ENCODE measurements at places on chromosomes 5 and 9. TPM values are rescaled to one million over a fixed set of nuclear protein-coding genes. Genes with fewer than 3 reads are reported as not detected.

DNA sequence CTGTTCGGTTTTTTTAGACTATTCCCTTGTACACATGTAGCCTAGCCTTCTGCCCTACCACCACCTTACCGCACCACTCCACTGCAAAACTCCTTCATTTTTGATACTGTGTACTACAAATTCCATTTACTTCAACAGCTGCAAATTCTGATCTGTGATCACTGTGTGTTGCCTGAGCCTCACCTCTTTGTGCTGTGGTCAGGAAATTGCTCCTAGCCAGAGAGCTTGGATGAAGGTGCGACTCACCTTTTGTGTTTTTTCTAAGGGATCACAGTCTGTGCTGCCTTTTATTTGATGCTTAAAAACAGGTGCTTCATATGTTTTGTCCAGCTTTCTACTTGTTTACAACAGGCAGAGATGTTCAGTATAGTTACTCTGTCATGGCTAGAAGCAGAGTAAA is 31.5 kb downstream of the CSNK1G3 start:
- H3K4me3 ChIP-seq, result no peak overlapping the region
- H3K4me1 ChIP-seq, result no peaks in the 10 kb centered on the region
- no peaks in the 10 kb centered on the region for H3K36me3 ChIP-seq
- no peak for DNase-seq
- no peak overlapping the region for H3K27ac ChIP-seq

C6 gene
- 0.69 TPM for total RNA-seq

GRCh38 chr5:10243660-10244240 is 5.9 kb downstream of the ATPSCKMT start:
- no peak for DNase-seq
- no peaks in the 10 kb centered on the region for H3K27me3 ChIP-seq
- H3K36me3 ChIP-seq, result no peaks in the 10 kb centered on the region
- no peak overlapping the region for H3K4me3 ChIP-seq
- H3K4me1 ChIP-seq, result peaks cover 4% of the 10 kb centered on the region
- no peak overlapping the region for H3K27ac ChIP-seq

CARD9 gene
- total RNA-seq, result 10.0 TPM

DNA sequence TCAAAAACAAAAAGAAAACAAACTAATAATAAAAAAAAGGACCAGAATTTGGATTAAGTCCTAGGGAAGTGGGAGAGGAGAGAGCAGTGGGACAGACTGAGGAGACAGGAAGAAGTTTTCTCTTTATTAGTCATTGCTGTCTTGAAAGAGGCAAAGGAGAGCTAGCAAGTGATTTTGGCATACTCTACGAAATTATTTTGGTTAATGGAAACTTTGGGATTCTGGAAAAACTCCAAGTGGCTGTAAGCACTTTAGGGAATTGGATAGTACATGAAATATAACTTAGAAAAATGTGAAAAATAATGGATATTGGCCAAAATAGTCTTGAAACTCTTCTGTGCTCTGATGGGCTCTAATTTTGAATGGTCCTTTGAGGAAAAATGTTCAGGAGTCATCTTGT is 1641.8 kb upstream of the WWC1 start:
- no peak for DNase-seq
- H3K27me3 ChIP-seq, result no peaks in the 10 kb centered on the region
- H3K27ac ChIP-seq, result no peak overlapping the region
- no peak overlapping the region for H3K4me3 ChIP-seq

- H3K4me3 ChIP-seq, result no peak overlapping the region
- H3K36me3 ChIP-seq, result no peaks in the 10 kb centered on the region
- DNase-seq, result no peak
- H3K4me1 ChIP-seq, result no peaks in the 10 kb centered on the region
- H3K27ac ChIP-seq, result no peak overlapping the region
These were observed 676.6 kb downstream of the BRINP1 start for GRCh38 chr9:118692613-118693012.

- H3K4me1 ChIP-seq, result peaks cover 12% of the 10 kb centered on the region
- no peaks in the 10 kb centered on the region for H3K27me3 ChIP-seq
- no peaks in the 10 kb centered on the region for H3K36me3 ChIP-seq
These were observed at the start of gene TRIM41 for GRCh38 chr5:181223058-181223728. Gene TRIM41, plus strand, starts transcription at chr5:181223281. Its CDS starts 719 bp downstream, at chr5:181224000.

FRMD3 gene
- total RNA-seq, result 10.8 TPM

GRCh38 chr9:137178939-137179630 is 7.2 kb upstream of the TMEM210 start:
- H3K36me3 ChIP-seq, result peaks cover 60% of the 10 kb centered on the region
- no peak overlapping the region for H3K4me3 ChIP-seq
- H3K27ac ChIP-seq, result no peak overlapping the region
- H3K4me1 ChIP-seq, result no peaks in the 10 kb centered on the region
- no peaks in the 10 kb centered on the region for H3K27me3 ChIP-seq

- H3K27me3 ChIP-seq, result no peaks in the 10 kb centered on the region
- H3K4me3 ChIP-seq, result no peak overlapping the region
- no peak for DNase-seq
- no peak overlapping the region for H3K27ac ChIP-seq
- H3K36me3 ChIP-seq, result no peaks in the 10 kb centered on the region
- H3K4me1 ChIP-seq, result no peaks in the 10 kb centered on the region
These were observed 6.0 kb downstream of the TTC23L start for GRCh38 chr5:34844999-34845398.

TMEM215 gene
- total RNA-seq, result not detected

PAEP gene
- total RNA-seq, result not detected

GRCh38 chr5:132754947-132755346 is 7.7 kb downstream of the CCNI2 start:
- no peak for DNase-seq
- no peaks in the 10 kb centered on the region for H3K4me1 ChIP-seq
- H3K27ac ChIP-seq, result no peak overlapping the region

DNA sequence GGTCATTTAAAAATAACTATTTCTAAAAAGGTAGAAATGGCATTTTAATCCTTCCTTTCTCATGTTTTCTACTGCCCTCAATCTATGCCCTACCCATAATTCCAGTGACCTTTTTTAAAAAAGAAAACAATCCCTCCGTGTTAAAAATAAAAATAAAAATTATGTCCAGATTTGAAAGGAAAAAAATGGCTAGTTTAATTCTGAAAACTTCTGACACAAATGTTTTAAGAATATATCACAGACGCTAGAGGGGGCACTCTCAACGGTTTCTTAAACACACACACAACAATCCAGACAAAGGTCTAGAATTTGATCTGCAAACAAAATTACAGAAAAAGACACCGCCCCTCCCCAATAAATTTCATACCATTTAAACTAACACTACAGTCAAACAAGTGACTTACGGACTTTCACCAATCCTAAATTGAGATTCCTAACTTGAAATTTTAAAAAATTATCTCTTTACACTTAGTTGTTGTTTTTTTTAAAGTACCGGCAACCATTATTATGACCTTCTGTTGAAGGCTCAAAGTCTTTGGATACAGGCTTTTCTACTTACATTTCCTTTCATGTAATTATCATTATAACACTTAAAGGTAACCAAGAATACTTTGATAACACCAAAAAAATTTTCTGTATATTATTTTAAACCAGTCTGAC is 38.2 kb downstream of the CLINT1 start:
- DNase-seq, result no peak
- H3K4me3 ChIP-seq, result no peak overlapping the region
- peaks cover 3% of the 10 kb centered on the region for H3K36me3 ChIP-seq
- peaks cover 4% of the 10 kb centered on the region for H3K4me1 ChIP-seq

- no peaks in the 10 kb centered on the region for H3K36me3 ChIP-seq
- no peak overlapping the region for H3K27ac ChIP-seq
- H3K4me3 ChIP-seq, result no peak overlapping the region
- no peaks in the 10 kb centered on the region for H3K27me3 ChIP-seq
These were observed 27.4 kb upstream of the KCNMB1 start for GRCh38 chr5:170416526-170416925.

DNA sequence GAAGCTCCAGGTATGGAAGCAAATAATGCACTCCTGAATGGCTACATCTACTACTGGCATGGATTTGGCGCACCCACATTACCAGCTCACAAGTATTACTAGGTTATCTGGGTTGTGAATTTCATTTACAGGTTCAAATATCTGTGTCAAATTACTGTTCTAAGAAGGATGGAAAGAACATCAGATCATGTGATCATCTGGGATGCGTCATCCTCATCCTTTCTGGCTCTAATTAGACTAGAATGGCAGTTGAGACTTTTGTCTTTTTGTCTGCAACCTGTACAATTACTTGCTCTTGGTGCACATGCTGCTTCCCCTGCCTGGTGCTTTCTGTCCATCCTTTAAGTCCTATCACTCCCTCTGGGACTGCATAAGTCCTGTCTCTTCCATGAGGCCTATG is 64.1 kb downstream of the PJA2 start:
- H3K4me1 ChIP-seq, result no peaks in the 10 kb centered on the region
- peaks cover 59% of the 10 kb centered on the region for H3K36me3 ChIP-seq
- DNase-seq, result no peak
- no peak overlapping the region for H3K27ac ChIP-seq
- H3K27me3 ChIP-seq, result no peaks in the 10 kb centered on the region
- H3K4me3 ChIP-seq, result no peak overlapping the region

DNA sequence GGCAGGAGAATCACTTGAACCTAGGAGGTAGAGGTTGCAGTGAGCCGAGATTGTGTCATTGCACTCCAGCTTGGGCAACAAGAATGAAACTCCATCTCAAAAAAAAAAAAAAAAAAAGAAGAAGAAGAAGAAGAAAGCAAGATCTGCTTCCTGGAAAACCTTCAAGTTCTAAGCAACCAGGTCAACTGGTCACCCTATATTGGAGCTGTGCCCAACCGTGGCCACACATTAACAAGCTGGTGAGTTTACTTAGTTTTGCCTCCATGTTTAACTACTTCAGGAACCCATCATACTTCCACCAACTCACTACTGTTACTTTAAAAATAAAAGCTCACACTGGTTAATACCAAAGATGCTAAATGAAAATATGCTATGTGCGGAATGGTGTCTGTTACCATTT is 12.3 kb upstream of the SKP1 start:
- no peak for DNase-seq
- H3K4me1 ChIP-seq, result no peaks in the 10 kb centered on the region
- H3K36me3 ChIP-seq, result no peaks in the 10 kb centered on the region
- H3K4me3 ChIP-seq, result no peak overlapping the region
- no peak overlapping the region for H3K27ac ChIP-seq

- no peaks in the 10 kb centered on the region for H3K4me1 ChIP-seq
- no peak overlapping the region for H3K4me3 ChIP-seq
- H3K27me3 ChIP-seq, result no peaks in the 10 kb centered on the region
These were observed 166.4 kb upstream of the OTULINL start for GRCh38 chr5:14415024-14415697.

DNA sequence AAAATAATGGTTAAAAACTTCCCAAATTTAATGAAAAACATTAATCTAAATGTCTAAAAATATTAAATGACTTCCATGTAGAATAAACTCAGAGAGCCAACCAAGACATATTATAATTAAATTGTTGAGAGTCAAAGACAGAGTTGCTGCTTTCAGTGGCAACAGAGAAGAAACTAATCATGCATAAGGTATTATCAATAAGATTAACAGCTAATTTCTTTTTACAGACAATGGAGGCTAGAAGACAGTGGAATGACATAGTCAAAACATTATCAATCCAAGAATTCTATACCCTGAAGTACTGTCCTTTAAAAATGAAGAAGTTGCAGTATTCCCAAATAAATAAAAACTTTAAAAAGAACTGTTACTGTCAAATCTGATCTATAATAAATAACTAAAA is 268.7 kb downstream of the IRX2 start:
- no peaks in the 10 kb centered on the region for H3K36me3 ChIP-seq
- no peak overlapping the region for H3K27ac ChIP-seq

SHOC1 gene
- total RNA-seq, result not detected

Data from upper lobe of right lung (tissue), 1 donor.